ENCODE measurements at places on chromosomes 2 and 18. TPM values are rescaled to one million over a fixed set of nuclear protein-coding genes. Genes with fewer than 3 reads are reported as not detected.

Gene UGGT1
- 46.8 TPM for total RNA-seq

Gene ZNF385B
- total RNA-seq: 4.6 TPM

Gene ACSL3
- total RNA-seq: 284 TPM

Gene TSGA10
- total RNA-seq: 26.5 TPM

Gene IWS1
- total RNA-seq: 40.4 TPM

Gene PUS10
- 5.8 TPM for total RNA-seq

Gene ALPI
- not detected for total RNA-seq

Gene GNLY
- total RNA-seq: not detected

Gene SP110
- 3.9 TPM for total RNA-seq

Gene TRIM43
- total RNA-seq: not detected

Gene C2orf80
- 38.1 TPM for total RNA-seq

Gene CNDP1
- 0.23 TPM for total RNA-seq

Gene FBXO48
- 1.4 TPM for total RNA-seq

Gene CNGA3
- total RNA-seq: 6.0 TPM

Gene VAMP5
- 5.1 TPM for total RNA-seq

Gene CAPN13
- total RNA-seq: 0.23 TPM

Gene IL36G
- total RNA-seq: not detected

Gene ALK
- total RNA-seq: 21.0 TPM

Gene ZFP36L2
- 8.8 TPM for total RNA-seq

Gene FOXI3
- total RNA-seq: not detected

Gene LIMS1
- 20.8 TPM for total RNA-seq

Gene IL36A
- total RNA-seq: not detected

Gene CRYGD
- 3.7 TPM for total RNA-seq

Gene APCDD1
- 26.8 TPM for total RNA-seq

Gene EMILIN1
- 6.2 TPM for total RNA-seq

Gene AQP12A
- not detected for total RNA-seq

Gene TOGARAM2
- 2.3 TPM for total RNA-seq

Gene CBLN2
- 127 TPM for total RNA-seq

Gene PDE11A
- 3.9 TPM for total RNA-seq

Gene RGPD3
- total RNA-seq: 1.2 TPM

Gene CD207
- total RNA-seq: not detected

Gene IMPACT
- total RNA-seq: 44.5 TPM

Gene TM4SF20
- not detected for total RNA-seq

Gene ATG4B
- total RNA-seq: 48.7 TPM

Gene C2orf78
- not detected for total RNA-seq

Gene SERPINB3
- total RNA-seq: not detected

Gene ABHD1
- total RNA-seq: 0.46 TPM

Gene DSC3
- total RNA-seq: 0.23 TPM

Gene KATNAL2
- 5.8 TPM for total RNA-seq

Gene NCKAP5
- 11.5 TPM for total RNA-seq

All from diencephalon (tissue), 1 donor.